G401 (cell line): ENCODE measurements at places on chromosomes 12 and 14. TPM values are rescaled to one million over a fixed set of nuclear protein-coding genes. Genes with fewer than 3 reads are reported as not detected.

TSPAN31 gene
- 30.5 and 46.9 TPM in 2 replicates for total RNA-seq

ESPL1 gene
- total RNA-seq, result 21.8 and 23.1 TPM in 2 replicates

RAD9B gene
- 0.41 TPM in 1 of 2 replicates, not detected in the other for total RNA-seq

KCNC2 gene
- not detected in 2 replicates for total RNA-seq

POMT2 gene
- 25.5 and 27.5 TPM in 2 replicates for total RNA-seq

COCH gene
- total RNA-seq, result 0.07 and 0.31 TPM in 2 replicates

ANKS1B gene
- not detected in 2 replicates for total RNA-seq

RGS6 gene
- total RNA-seq, result not detected in 2 replicates

A2M gene
- total RNA-seq, result not detected in 2 replicates

IAPP gene
- total RNA-seq, result not detected in 2 replicates

SPTB gene
- total RNA-seq, result not detected in 2 replicates

TSPAN11 gene
- total RNA-seq, result not detected in 2 replicates

PLD4 gene
- not detected in 2 replicates for total RNA-seq
